ENCODE measurements at places on chromosomes 4 and X.

- no peak for DNase-seq
Measured at GRCh38 chr4:159606835-159607234, 504.0 kb downstream of the RAPGEF2 start.

- no peak for DNase-seq
Measured at GRCh38 chr4:81512757-81513501, 41.2 kb upstream of the RASGEF1B start.

DNA sequence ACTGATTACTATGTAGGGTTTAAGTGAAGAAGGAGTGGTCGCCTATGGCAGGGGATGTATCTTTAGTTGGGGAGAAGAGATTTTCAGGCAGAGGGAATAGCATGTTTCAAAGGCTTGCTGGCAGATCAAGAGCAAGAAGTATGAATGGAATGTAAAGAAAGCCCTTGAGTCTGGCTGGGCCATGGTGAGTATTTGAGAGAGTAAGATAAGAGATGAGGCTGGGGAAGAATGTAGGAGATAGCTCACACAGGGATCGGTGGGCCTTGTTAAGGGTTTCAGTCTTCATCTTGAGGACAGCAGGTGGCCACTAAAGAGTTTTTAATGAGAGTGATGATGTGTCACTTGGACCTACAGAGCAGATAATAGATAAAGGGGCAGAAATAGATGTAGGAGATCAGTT is 319.1 kb upstream of the RPS6KA3 start:
- DNase-seq = no peak

DNA sequence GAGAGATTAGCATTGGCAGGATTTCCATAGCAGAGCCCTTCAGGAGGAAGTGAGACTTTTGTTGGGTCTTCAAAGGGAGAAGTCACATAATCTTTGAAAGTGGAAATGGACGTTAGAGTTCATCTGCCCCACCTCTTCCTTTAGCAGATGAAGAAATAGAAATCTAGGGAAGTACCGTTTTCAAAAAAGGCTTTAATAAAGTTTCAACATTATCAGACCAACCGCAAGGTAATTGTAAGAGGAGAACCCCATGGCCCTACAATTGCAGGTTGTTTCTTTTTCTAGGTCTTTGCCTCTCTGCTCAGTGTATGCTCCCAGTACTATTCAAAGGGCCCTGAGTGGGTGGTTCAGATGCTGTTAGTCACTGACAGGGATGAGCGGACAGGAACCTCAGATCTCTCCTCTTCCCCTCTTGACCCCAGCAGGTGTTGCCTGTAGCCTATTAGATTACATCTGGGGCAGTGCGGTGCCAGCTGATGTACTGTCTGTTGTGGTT is 48.6 kb upstream of the AP1S2 start:
- no peak for DNase-seq

DNA sequence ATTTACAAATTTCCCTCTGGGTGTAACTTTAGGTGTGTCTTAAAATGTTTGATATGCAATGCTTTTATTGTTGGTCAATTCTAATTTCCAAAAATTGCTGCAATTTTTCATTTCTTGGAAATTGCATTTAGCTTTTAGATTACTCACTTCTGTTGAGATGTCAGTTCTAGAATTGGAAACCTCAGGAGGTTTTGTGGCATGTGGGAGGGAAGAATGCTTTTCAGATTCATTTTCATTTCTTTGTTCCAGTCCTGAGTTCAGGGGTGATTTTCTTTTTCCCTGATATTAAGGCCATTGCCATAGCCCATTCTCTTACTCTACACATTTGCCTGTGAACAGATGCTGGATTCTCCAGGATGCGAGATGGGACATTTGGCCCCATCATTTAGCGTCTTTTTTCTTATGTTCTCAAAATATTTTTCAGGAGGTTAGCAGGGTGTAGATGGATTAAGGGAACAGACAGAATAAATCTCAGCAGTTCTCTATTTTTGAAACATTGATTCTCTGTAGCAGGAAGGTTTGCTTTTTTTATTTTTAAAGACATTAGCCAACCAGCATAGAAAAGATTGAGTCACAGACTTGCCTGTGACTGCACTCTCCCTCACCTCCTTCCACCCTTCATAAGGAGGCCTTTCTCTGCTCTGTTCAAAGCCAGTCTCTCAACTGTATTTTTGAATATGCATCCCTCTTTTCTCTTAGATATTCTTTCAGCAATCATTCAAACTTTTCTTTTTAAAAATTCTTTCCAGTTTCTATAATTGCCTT is 238.4 kb upstream of the ANXA3 start:
- no peak for DNase-seq

GRCh38 chrX:370244-370962 is 16.3 kb downstream of the PPP2R3B start:
- DNase-seq = no peak

GRCh38 chrX:25754399-25754798 is 383.7 kb upstream of the MAGEB18 start:
- DNase-seq = no peak

GRCh38 chr4:62531264-62531663 is 1331.1 kb downstream of the ADGRL3 start:
- no peak for DNase-seq

DNA sequence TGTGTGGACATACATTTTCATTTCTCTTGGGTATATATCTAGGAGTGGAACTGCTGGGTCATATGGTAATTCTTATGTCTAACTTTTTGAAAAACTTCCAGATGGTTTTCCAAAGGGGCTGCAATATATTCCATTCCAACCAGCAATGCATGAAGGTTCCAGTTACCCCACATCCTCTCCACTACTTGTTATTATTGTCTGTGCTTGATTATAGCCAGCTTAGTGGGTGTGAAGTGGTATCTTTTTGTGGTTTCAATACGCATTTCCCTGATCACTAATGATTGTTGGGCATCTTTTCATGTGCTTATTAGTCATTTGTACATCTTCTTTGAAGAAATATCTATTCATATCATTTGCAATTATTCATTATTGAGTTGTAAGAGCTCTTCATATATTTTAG is 31.5 kb upstream of the S100G start:
- DNase-seq = no peak

GRCh38 chrX:47191806-47192401 is 1.7 kb upstream of the UBA1 start:
- DNase-seq = no peak

DNA sequence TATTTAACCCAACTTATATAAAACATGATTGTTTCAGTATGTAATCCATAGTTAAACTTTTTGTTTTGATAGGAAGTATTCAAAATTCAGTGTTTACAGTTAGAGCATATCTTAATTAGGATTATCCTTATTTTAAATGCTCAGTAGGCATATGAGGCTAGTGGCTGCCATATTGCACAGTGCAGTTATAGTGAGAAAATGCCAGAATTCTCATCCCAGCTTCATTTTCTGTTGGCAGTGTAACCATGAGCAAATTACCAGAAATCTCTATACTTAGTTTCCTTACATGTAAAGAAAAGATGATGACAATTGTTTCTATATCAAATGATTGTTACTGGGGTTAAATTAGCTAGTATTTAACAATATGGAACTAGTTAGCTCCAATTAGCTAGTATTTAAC is 265.8 kb downstream of the ARAP2 start:
- no peak for DNase-seq

GRCh38 chr4:108890484-108890881 is 127.6 kb upstream of the ETNPPL start:
- no peak for DNase-seq

GRCh38 chr4:110799211-110799610 is 176.3 kb upstream of the PITX2 start:
- DNase-seq = no peak

GRCh38 chrX:52852110-52852860 is 15.6 kb downstream of the XAGE3 start:
- DNase-seq = no peak

- no peak for DNase-seq
Measured at GRCh38 chrX:135024526-135024925, 2.2 kb upstream of the RTL8B start.

- DNase-seq = no peak
Measured at GRCh38 chr4:184662236-184662635, 12.7 kb downstream of the PRIMPOL start.

DNA sequence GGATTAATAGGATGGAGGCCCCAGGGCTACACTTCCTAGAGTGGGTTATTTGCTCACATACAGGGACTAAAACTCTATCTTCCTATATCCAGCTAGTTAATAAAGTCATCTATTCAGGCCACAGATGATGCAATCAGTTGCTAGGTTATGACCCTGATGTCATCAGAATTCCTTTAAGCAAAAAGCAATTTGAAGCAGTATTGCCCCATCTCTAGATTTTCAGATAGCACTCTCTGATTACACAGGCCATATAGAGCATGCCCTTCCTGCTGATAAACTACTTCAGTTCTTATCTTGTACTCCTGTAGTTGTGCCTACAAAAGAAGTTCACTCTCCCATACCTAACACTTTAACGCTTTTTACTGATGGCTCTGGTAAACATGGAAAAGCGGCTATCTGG is 84.8 kb downstream of the TMEM144 start:
- no peak for DNase-seq

DNA sequence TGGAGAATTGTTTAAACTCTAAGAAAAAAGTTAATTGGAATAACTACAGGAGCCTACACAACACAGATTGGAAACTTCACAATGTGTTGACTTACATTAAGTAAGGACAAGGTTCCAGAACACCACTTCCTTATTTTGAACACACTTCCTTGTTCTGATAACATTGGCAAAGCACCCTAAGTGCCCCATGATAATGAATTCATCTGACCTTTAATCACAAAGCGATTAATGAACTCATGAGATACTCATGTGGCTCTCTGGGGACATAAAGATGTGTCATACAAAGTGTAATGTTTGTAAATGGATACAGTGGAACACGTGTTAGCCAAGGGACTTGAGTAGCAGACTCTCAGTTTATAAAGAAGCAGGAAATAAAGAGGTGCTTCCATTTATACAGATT is 69.0 kb upstream of the ATOH1 start:
- DNase-seq = no peak

- no peak for DNase-seq
Measured at GRCh38 chrX:97211070-97211469, 327.4 kb downstream of the RPA4 start.

GRCh38 chr4:53688186-53688790 is 97.0 kb upstream of the LNX1 start:
- no peak for DNase-seq

DNA sequence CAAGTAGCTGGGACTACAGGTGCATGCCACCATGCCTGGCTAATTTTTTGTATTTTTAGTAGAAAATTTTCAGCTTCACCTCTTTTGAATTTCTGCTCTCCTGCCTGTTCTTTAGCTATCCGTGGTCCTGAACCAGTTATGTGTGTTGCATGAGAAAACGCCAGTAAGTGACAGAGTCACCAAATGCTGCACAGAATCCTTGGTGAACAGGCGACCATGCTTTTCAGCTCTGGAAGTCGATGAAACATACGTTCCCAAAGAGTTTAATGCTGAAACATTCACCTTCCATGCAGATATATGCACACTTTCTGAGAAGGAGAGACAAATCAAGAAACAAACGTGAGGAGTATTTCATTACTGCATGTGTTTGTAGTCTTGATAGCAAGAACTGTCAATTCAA is 13.9 kb downstream of the ALB start:
- no peak for DNase-seq

GRCh38 chr4:122914938-122915337 is 7.5 kb downstream of the NUDT6 start:
- DNase-seq = no peak

DNA sequence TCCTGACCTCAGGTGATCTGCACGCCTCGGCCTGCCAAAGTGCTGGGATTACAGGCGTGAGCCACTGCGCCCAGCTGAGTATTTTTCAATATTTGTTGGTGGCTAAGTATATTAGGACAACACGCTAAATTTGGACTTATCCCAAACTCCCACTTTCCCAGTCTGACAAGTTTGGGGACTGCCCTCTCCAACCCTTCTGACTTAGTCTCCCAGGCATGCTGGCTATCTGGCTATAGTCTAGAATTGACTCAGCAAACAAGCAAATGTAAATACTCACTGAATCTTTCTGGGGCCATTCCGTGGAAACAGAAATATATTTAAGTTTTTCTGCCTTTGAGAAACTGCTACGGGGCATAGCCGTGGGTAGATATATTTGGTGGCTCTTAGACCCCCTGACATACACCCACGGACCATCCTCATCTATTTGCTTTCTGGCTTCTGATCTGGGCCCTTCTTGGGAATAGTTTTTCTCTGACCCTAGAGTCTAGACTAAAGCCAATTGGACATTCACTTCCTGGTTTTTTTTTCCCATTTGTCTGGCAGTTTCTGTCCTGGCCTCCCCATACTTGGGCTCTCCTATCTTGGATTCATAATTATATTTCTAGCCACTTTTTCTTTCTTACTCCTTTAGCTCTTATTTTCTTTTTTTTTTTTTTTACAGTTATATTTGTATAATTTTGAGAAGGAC is 11.3 kb upstream of the DOCK11 start:
- no peak for DNase-seq

GRCh38 chrX:46647251-46647650 is 73.7 kb downstream of the CHST7 start:
- DNase-seq = no peak

DNA sequence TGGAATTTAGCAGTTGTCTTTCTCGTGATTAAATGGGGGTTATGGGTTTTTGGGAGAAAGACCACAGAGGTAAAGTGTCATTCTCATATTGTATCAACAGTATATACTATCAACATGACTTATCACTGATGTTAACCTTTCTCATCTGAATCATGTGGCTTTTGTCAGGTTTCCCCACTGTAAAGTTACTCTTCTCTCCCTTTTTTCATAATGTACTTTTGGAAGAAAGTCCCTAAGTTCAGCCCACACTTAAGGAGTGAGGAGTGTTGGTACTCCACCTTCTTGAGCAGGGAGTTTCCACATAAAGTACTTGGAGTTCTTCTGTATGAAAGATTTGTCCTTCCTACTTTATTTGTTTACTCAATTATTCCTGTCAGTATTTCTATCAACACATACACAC is 169.9 kb downstream of the ZNF330 start:
- no peak for DNase-seq

GRCh38 chrX:125293850-125294780 is 25.6 kb upstream of the TEX13C start:
- DNase-seq = no peak

DNA sequence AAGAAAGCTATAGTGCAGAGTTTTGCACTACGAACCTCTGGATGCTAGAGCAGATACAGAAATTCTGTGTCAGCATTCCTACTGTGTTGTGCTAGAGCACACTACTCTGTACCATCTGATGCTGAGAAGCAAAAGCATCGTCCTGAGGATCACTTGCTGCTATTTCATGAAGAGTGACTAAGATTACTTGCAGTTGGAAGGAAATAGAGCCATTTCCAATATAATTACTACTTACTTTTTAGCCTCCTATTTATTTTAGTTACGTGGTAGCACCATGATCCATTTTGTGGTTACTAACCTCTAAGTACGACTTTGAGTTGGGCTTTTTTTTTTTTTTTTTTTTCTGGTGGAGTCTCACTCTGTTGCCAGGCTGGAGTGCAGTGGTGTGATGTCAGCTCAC is 226.7 kb downstream of the PALLD start:
- DNase-seq = no peak

DNA sequence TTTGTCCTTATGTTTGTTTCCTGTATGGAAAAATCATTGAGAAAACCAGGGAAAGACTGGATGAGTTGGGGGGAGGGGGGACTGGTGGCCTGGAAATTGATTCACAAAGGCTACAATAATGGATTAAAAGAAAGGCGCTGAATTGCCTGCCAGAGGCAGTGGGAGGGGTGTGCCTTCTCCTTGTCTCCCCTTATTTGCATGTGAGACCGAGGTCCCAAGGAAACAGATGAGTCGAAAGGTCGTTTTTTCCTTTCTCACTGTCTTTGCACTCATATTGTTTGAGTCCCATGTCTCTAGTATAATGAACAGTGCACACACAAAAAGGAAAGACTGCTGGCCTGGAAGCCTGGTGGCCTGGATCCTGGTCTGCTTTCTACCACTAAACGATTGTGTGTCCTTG is 86.6 kb upstream of the ZDHHC15 start:
- DNase-seq = no peak

All from stimulated activated CD4-positive, alpha-beta T cell treated with anti-CD3 and anti-CD28 coated beads, Interleukin-4, amount 100 ng/mL, for 4 hours (primary cell).